ENCODE measurements at places on chromosomes 16 and 17. TPM values are rescaled to one million over a fixed set of nuclear protein-coding genes. Genes with fewer than 3 reads are reported as not detected.

Gene PSMC5
- total RNA-seq: 302 TPM

Gene LRRC37A3
- total RNA-seq: 17.6 TPM

Gene MAP2K4
- total RNA-seq: 41.2 TPM

Gene KRT27
- not detected for total RNA-seq

GRCh38 chr16:7303660-7304200, 28.9 kb upstream of the RBFOX1 start:
- no peaks in the 10 kb centered on the region for H3K4me1 ChIP-seq
- H3K27ac ChIP-seq: no peak overlapping the region
- peaks cover 66% of the 10 kb centered on the region for H3K27me3 ChIP-seq

DNA sequence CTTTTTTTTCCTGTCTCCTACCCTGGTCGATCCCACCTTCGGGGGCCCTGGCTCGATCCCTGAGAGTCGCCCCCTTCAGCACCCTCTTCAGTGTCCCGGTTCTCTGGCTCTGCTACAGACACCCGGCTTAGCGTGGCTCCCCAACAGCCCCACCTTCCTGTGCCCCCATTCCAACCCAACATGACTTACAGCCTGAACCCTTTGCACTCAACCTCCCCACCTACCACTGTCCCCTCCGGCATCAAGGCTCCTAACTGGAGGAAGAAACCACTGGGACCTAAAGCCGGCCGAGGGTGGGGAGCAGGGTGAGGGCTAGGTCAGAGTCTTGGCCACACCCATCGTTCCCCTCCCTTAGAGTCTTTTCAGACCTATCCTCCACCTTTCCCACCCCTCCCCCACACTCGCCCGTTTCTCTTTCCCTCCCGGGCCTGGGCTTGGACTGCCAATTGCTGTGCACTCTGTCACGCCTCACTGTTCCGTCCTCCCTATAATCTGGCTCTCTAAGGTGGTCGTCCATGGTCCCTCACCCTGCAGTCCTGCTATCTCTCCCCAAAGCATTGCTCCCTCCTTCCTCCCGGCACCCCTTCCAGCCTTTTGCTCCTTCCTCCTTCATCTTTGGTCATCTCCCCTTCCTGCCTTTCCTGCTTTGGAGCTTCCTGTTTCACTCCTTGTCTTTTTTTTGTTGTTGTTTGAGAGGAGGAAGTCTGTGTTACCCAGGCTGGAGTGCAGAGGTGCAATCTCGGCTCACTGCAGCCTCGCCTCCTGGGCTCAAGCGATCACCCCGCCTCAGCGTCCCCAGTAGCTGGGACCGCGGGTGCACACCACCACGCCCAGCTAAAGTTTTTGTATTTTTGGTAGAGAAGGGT, 890 bp upstream of the CLDN7 start:
- H3K27ac ChIP-seq: no peak overlapping the region
- H3K4me1 ChIP-seq: peaks cover 16% of the 10 kb centered on the region
- H3K36me3 ChIP-seq: peaks cover 9% of the 10 kb centered on the region
- H3K27me3 ChIP-seq: no peaks in the 10 kb centered on the region
- peak overlapping the region; percentile 17 for H3K4me3 ChIP-seq
- DNase-seq: no peak

- peak; percentile 39 for DNase-seq
- no peak overlapping the region for H3K27ac ChIP-seq
- peaks cover 32% of the 10 kb centered on the region for H3K4me1 ChIP-seq
These were observed 3.5 kb downstream of the LIMD2 start for GRCh38 chr17:63696381-63696961.

GRCh38 chr16:85526185-85526974, 86.7 kb upstream of the GSE1 start:
- no peaks in the 10 kb centered on the region for H3K27me3 ChIP-seq
- no peak overlapping the region for H3K27ac ChIP-seq
- no peak overlapping the region for H3K4me3 ChIP-seq

DNA sequence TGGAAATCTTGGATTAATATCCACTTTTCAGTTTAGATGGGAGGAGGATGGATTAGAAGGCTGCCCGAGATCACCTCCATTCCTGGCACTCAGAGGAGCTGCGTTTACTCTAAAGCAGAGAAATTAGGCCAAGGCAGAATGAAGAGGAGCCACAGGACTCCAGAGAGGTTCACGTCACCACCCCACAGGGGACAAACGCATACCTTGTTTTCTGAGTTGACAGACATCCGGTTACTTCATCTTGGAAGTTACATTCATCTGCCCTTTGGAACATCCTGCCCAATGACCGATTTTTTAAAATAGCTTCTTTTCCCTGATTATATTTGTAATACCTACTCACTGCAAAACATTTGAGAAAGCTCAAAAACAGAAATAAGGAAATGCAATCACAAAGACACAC, 220.0 kb downstream of the SOX9 start:
- no peak overlapping the region for H3K27ac ChIP-seq
- H3K4me3 ChIP-seq: no peak overlapping the region
- peaks cover 49% of the 10 kb centered on the region for H3K4me1 ChIP-seq
- no peaks in the 10 kb centered on the region for H3K36me3 ChIP-seq
- DNase-seq: no peak

GRCh38 chr17:6669479-6670212, 18.1 kb downstream of the C17orf100 start:
- H3K27me3 ChIP-seq: peaks cover 26% of the 10 kb centered on the region
- DNase-seq: no peak
- no peak overlapping the region for H3K27ac ChIP-seq
- H3K36me3 ChIP-seq: no peaks in the 10 kb centered on the region
- H3K4me3 ChIP-seq: no peak overlapping the region
- H3K4me1 ChIP-seq: no peaks in the 10 kb centered on the region

DNA sequence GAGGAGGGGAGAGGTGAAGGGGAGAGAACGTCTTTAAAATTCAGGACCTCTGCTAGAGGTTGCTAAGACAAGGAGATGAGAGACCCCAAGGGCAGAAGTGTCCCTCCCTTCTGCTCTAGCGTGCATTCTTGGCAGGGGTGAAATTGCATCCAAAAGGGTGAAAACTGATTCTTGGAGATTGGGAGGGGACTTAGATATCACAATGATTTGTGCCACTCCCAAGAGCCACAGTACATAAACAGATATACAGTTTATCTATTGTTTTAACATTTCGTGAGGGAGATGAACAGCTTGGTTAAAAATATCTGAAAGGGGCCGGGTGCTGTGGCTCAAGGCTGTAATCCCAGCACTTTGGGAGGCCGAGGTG, 12.8 kb downstream of the CAVIN1 start:
- H3K4me3 ChIP-seq: no peak overlapping the region
- H3K27me3 ChIP-seq: no peaks in the 10 kb centered on the region

DNA sequence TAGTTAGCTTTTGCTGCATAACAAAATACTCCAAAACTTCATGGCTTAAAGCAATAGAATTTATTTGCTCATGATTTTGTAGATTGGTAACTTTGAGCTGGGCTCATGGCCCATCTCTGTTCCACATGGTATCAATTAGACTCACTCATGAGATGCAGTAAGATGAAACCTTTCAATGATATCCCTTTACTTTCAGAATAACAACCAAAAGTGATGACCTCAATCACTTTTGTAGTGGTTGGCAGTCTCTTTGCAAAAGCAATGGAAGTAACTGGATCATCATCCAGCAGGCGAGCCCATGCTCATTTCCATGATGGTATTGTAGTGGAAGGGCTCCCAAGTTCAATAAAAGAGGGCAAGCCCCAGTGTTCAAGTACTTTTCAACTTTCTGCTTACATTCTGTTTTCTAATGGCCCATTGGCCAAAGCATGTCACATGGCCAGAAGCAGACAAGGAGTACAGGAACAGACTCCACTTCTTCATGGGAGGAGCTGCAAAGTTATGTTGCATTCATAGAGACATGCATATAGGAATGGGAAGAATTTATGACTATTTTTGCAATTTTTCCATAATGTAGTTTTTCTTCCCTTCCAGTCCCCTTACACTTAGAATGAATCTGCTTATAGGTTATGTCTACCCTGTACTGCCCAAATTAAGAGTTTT, 41.7 kb downstream of the EFCAB5 start:
- no peak overlapping the region for H3K4me3 ChIP-seq
- DNase-seq: no peak
- no peak overlapping the region for H3K27ac ChIP-seq

DNA sequence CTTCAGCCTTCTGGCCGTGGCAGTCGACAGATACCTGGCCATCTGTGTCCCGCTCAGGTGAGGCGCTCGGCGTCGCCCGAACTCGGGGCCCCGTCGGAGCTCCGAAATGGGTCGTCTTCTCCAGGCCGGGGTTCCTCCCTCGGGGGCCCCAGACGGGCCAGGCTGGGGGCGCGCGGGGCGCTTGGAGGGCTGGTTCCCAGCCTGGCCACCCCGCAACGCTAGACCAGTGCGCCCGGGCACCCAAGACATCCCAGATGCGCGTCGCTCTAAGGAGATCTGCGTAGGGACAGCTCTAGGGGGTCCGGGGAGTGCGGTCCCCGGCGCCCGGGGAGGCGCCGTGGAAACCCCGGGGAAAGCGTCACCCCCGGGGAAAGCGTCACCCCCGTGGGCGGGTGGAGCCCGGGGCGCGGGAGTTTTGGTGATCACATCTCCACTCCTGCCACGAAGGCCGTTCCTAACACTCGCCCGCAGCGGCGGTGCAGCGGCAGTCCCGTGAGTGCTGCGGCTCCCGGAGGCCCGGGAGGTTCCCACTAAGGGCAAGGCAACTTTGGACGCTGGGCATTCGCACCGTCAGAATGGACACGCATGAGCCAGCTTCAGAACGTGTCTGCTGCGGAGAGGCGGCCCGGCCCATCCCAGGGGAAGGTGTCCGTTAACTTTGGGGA, 729 bp downstream of the ADORA2B start:
- H3K27ac ChIP-seq: peak overlapping the region; percentile 8
- peaks cover 7% of the 10 kb centered on the region for H3K4me1 ChIP-seq
- H3K27me3 ChIP-seq: no peaks in the 10 kb centered on the region
- H3K4me3 ChIP-seq: peak overlapping the region; percentile 63
- no peaks in the 10 kb centered on the region for H3K36me3 ChIP-seq

GRCh38 chr17:61401389-61402072, 1.9 kb downstream of the TBX2 start:
- no peak overlapping the region for H3K27ac ChIP-seq
- no peak overlapping the region for H3K4me3 ChIP-seq
- H3K4me1 ChIP-seq: peaks cover 31% of the 10 kb centered on the region
- H3K36me3 ChIP-seq: no peaks in the 10 kb centered on the region
- DNase-seq: no peak
- peaks cover 94% of the 10 kb centered on the region for H3K27me3 ChIP-seq

Data from A673 (cell line).